SJSA1 (cell line): ENCODE measurements at places on chromosomes 5 and 9. TPM values are rescaled to one million over a fixed set of nuclear protein-coding genes. Genes with fewer than 3 reads are reported as not detected.

PDE6A gene
- total RNA-seq = 0.05 TPM in 1 of 2 replicates, not detected in the other

SHISAL2B gene
- total RNA-seq = not detected in 2 replicates

DNA sequence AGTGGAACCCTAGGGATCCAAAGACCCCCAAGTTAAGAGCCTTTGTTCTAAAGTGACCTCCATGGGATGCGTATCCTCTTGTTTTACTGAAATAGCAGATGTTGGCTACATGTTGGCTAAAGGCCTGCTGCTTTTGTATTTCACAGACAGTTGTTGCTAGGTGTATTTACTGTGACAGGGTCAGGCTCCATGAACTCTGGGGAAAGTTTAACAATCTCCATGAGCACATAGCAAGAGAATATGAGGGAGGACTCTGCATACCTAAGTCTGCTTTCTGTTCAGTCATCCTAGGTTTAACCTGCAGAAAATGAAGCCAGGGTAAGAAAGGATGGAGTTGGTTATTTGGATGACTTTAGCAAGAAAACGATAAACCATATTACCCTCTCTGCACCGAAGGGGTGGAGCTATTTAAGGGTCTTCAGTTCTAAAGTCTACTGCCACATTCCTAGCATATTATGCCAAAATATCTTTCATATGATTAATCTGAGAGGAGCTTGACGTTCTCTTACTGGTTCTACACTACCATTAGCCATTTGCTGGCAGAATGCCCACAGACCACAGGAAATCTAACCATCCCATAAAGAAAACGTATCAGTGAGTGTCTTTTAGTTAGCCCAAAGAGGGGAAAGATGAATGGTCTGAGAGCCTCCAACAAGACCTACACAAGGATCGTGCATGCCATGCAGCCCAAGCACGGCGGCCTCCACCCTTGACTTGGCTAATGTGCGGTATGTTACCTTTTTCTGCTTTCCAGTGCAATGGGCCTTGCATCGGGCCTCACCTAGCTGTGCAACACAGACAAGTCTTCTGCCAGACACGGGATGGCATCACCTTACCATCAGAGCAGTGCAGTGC lies 127.8 kb downstream of the SAXO1 start:
- DNase-seq = no peak

DNA sequence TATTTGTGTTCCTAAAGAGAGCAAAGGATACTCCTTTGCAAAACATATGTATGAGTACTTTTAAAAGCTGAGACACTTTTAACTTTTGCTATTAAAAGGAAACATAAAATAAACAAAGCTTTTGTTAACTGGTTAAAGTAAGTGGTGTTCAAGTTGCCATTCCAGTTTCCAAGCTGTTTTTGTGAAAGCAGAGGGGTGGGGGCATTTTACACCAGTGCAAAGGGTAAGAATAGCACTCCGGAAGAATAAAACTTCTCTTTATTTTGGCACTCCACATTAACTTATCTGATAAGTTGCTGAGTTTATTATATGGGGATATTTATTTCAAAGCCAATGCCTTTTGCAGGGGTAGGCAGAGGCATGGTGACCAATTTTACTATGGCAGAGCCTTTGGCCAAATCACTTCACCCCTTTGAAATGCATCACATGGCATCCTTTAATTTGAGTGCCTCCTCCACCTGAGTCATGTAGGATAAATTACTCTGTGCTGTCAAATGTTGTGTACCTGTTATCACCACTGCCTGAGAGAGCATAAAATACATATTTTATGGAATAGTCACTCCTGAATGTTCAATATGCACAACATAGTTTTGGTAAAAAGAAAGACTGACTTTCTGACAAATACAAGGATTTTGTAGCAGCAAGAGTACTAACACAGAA lies 62.9 kb downstream of the MLLT3 start:
- no peak for DNase-seq

BOD1 gene
- 112 and 128 TPM in 2 replicates for total RNA-seq
